ENCODE measurements at places on chromosomes 3 and 15.

DNA sequence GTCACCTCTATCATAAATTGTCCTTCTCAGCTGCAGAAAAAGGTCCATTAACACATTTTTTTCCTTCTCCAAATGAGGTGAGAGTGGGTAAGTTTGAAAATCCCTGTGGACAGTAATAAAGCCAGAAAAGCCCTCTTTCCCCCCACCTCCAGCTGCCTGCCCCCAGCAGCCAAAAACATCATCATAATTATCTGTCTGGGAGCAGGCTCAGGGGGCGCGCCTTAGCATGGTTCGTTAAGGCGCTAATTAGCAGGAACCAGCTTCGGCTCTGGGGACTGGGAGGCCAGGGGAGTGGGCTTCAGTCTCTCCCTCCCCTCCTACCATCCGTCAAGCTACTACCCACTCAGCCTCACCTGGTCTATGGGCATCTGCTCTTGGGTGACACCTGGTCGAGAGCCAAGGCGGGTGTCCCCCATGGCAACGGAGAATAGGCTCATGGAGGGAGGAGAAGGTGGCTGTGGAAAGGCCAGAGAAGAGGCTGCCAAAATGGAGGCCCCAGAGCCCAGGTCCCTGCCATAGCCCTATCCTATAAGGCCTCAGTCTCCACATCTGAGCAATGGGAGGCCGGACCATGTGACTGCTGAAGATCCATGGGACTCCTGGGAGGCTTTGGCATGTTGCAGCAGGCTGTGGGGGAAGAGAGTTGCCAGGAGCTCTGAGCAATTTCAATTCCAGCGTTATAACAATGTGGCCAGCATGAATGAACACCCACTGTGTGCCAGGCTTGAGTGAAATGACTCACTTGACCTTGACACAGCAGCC is 140.1 kb upstream of the LINGO1 start:
- DNase-seq, result no peak

GRCh38 chr15:58212909-58213526 is 74.8 kb downstream of the AQP9 start:
- peak; percentile 39 for DNase-seq

DNA sequence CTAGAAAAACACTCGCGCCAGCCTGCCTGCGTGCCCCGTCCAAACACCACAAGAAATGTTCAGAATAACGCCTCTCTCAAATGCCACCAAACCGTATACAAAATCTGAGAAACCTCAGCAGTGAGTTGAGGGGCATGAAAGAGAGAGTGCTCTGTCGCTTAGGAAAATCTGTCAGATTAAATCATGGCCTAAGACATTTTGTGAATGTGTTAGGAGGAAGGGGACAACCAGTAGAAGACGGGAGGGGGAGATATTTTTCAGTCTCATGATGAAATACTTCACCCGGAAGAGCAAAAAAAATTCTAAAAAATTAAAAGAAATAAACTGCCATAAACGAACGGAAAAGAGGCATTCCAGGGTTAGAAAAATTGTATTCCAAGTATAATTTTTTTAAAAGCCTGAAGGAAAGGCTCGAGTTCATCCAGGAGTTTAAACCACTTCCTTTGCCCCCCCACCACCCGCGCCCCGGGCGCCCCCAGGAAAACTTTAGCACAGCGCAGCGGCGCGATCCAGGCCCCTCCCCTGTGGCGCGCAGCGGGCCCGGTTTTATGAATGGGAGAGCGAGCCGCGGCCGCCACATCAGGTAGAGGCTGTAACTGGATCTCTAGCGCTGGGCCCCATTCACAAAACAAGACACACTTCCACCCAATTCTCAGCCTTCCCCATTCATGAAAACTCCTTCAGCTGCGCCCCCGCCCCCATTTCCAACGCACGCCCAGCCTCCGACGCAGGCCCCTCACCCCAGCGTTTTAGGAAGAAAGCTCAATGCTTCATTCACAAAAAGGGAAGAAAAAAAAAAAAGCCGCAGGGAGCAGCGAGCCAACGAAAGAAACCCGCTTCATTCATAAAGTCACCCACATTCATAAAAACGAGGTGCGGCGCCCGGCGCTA is 1.4 kb downstream of the ETV5 start:
- peak; percentile 57 for DNase-seq

DNA sequence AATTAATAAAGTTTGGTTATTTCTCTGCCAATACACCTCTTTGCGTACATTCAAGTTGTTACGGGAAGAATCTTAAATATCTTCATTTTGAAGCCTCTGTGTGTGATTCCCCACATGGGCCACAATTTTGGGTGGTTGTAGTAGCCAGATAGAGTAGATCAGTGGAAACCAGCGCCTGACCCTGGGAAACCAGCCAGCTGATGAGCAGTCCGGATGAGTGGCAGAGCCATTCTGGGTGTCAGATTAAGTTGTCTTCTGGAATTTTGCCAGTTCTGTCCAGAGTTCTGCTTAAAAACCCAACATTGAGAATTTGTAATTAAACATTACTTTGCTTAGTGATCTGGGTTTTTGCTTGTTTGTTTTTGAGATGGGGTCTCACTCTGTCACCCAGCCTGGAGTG is 49.7 kb downstream of the MRPS25 start:
- no peak for DNase-seq

DNA sequence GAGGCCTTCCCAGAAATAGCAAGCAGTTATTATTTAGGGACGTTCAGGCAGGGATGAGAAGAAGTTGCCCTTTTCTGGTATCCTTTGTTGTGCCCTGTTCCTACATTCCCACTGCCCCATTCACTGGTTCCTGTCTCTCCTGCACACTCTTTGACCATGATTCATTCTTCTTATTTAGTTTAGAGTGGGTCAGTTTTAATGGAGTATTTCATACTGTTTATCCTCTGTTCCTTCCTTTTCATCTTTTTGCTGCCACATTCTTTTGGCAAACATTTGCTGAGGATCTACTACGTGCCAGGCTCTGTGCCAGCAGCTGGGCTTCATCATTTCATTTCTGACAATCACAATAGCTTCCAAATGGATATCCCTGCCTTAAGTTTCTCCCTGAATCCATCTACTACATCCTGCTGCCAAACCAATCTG is 11.8 kb upstream of the EID1 start:
- DNase-seq, result no peak

GRCh38 chr3:33681667-33682066 is 36.4 kb downstream of the CLASP2 start:
- DNase-seq, result no peak

DNA sequence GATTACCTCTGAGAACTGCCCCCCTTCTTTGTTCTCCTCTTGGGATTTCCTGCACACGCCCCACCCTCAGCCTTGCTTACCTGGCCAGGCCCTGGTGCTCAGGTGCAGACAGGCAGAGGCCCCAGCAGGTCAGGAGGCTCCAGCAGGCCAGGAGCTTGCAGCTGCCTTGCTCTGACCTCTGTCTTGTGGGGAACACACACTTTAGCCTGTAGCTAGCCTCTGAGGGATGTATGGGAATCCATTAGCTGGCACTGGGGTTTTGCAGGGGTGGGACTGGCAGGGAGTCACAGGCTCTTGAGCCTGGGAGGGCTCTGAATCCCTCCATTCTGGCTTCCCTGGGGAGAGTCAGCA is 2.7 kb downstream of the SMAD6 start:
- no peak for DNase-seq

DNA sequence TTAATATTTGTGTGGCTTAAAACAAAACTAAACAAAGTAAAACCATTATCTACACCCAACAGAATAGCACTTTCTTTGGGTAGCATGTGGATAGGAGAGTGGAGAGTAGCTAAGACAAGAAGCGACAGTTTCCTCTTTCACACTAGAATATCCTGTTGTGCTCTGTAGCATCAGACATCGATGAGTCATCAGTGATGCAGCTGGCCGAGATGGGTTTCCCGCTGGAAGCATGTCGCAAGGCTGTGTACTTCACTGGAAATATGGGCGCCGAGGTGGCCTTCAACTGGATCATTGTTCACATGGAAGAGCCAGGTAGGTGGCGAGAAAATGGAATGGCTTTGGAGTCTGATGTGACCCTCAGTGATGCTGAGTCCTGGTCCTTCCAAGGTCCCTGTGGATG is 108.1 kb downstream of the USP13 start:
- DNase-seq, result no peak

DNA sequence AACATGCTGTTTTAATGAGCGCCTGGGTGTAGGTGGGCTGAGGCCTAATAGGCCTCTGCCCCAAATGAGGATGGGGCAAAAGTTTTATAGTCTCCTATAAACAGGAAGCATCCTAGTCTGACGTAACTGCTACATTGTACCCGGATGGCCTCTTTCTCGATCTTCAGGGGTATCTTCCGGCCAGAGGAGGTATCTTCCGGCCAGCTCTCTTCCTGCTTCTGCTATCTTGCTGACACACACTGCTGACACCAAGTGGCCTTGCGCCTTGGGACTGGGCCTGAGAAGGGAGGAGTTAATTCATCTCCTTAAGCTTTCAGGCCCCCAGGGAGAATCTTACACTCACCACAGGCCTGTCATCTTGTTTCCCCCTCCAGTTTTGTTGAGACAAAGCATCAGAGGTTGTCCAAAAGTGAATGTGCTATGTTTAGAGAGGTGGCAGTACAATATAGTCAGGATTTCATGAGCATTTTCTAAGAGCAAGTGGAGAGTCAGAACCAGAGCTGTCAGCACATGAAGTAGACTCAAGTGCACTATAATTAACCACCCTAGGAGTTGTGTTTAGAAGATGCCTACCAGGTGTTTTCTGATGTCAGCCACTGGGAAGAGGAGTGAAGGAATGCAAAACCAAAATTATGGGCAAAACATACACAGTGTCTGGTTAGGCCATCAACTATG is 15.6 kb upstream of the IGSF10 start:
- peak; percentile 47 for DNase-seq

GRCh38 chr3:98732286-98733052 is 30.7 kb upstream of the ST3GAL6 start:
- DNase-seq, result peak; percentile 57

GRCh38 chr3:46923559-46924350 is 46.2 kb downstream of the PTH1R start:
- peak; percentile 57 for DNase-seq

- no peak for DNase-seq
These were observed 47.4 kb upstream of the UBE2E1 start for GRCh38 chr3:23758253-23758838.

DNA sequence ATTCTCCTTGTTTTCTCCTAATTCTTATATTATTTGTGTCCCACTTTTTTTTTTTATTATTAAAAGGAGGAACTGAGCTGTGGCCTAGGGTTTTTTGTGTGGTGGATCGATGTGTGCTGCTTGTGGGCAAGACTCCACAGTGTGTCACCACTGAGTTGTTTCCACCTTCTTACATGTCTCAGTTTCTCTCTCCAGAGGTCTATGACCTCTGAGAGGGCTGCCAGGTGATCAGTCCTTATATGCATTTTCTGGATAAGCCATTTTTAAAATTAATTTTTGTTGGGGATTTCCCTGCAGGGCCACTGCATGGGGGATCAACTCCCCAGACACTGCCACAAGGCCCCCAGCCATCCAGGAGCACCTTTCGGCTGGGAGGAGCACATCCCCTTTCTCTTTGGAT is 27.8 kb downstream of the IQCF6 start:
- no peak for DNase-seq

DNA sequence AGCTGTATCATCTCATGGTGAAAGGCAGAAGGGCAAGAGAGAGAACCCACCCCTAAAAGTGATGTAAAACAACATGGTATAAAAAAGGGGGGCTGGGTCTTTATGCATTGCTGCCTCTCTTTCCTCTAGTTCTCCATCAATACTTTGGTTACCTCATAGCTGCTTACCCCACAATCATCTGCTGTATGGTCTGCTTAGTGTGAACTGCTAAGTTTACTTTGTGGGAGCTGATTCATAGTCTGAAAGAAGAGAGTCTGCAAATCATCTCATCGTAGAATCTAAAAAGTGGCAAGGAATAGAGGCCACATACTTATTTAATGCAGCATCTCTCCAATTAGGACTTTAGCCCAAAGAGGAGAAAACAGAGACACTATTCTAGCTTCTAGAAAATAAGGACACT is 546.8 kb downstream of the GBE1 start:
- DNase-seq, result no peak

DNA sequence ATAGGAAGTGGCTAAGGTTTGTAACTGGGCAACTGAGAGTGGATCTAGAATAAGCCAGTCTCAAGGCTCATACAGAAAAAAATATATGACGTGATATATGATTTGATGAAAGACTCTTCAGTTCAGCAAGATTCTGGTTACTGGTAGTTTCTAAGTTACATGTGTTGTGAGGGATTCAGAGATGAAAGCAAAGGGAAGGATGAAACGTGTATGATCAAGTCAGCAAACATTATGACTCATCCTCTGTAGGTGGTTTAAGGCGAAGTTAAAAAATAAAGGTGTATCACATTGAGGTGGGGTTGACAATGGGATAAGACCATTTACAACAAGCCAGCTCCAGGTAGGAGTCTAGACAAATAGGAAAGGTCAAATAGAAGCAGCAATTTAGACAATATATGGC is 16.2 kb downstream of the TERC start:
- no peak for DNase-seq

- no peak for DNase-seq
These were observed 31.6 kb downstream of the TIPARP start for GRCh38 chr3:156705761-156706616.

DNA sequence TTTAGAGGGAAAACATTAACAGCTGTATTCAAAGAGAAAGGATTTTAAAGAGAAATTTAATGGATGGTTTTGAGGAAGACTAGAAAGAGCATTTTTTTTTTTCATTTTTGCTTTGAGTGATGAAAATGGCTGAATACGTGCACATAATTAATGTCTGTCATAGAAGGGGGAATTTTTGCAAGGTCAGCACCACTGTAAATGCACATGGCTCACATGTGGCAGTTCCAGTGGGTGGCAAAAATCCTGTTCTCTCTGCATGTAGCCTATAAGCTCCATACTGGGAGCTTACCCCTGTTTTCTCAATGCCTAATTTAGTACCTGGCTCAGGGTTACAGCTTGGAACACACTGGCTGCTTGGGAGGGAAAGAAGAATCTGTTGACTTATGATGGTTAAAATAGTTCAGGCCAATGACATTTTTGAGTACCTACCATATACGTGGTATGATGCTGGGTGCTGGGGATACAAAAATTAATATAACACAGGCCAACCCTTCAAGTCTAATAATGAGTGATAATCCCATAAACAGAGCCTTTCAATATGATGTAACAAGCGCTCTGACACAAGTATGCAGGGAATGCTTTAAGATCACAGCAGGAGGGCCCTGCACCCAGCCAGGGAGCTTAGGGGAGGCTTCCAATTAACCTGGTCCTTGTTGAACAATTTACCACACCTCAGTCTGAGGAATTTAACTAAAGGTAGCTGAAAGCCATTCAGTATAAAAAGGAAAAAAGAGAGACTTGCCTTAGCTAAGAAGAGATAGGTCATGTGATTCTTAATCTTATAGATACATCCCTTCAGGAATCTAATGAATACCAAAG is 33.0 kb downstream of the HSPBAP1 start:
- DNase-seq, result no peak
